HEK293T (cell line): ENCODE measurements at places on chromosomes 6 and 20.

DNA sequence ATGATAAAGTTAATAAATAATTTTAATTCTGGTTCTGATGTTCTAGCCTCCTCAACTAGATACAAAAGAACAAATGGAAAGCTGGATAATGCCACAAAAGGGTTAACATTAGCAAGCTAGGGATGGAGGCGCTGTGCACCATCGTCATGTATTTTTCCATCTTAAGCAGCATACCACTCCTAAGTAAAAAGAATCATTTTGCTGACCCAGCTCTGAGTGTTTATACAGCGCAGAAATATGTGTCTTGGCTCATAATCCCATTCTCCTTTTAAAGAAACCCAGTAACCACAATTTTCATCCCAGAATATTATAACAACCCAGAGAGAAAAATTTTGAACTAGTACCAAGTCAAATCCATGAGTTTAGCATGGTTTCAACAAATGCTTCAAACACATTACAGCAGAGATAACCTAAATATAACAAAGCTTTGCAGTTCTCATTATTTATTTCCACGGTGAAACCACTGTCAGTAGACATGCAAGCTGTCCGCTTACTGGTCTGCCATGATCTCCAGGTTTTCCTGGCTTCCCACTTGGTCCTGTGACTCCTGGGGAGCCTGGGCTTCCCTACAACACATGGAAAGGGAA, 111.1 kb downstream of the COL12A1 start:
- DNase-seq = no peak

- no peak for DNase-seq
These were observed 213.9 kb upstream of the SSTR4 start for GRCh38 chr20:22821081-22821727.

GRCh38 chr20:8798505-8798904, 270.4 kb upstream of the PLCB4 start:
- no peak for DNase-seq

DNA sequence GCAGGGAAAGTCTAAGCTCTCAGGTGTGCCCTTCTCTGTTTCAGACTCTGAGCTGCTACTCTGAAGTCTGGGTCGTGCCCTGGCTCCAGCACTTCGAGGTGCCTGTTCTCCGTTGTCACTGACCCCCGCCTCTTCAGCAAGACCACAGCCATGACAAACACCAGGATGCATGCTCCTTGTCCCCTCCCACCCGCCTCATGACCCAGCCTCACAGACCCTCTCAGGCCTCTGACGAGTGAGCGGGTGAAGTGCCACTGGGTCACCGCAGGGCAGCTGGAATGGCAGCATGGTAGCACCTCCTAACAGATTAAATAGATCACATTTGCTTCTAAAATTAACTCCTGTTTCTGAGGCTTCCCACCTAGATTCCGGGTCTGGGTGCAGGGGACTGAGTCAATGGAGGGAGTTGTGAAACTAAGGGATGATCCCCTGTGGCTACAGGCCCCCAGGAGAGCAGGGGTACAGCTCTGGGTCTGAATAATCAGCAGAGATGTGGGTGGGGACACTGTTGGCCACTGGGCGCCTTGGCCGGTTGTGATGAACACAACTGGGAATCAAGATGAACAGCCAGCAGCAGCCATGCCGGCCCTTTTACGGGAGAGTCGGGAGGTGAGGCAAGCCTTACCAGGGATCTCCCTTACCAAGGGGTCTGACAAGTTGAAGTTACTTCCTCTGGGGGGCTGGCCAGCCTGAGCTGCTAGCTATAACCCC, 10.7 kb downstream of the CST7 start:
- no peak for DNase-seq

- no peak for DNase-seq
These were observed 38.1 kb upstream of the HLA-E start for GRCh38 chr6:30450909-30451841.

- DNase-seq = peak; percentile 84
These were observed 23.2 kb downstream of the ADAT2 start for GRCh38 chr6:143427109-143427817.

- no peak for DNase-seq
These were observed 6.4 kb downstream of the HLA-DQB1 start for GRCh38 chr6:32659856-32660595.

DNA sequence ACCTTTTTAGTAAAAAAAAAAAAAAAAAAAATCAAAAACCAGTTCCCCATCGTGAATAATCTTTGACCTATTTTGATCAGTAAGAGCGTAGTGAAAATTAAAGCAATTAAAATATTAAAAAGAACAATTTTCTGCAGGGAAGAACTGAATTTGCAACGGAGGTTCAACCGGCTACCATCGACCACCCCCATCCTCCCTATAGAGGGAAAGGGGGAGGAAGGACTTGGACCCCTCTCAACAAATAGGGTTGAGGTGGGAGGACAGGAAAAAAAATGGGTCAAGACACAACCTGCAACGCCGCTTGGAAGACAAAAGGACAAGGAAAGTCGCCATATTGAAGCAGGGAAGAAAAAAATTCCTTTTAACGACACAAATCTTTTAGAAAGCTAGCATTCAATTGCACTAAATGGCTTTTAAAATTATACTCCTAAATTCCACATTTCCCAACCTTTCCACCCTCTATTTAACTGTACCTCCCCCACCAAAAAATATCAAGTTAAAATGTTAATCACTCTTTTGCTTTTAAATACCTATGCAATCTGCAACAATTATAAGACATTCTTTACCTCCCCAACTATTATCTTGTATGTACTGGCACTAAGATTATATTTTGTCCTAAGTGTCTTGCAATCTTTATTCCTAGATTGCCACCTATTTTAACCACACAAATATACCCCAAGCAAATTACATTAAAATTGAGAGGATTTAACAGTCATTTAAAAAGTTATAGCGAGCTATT, 1.7 kb downstream of the PPP1R10 start:
- DNase-seq = no peak

GRCh38 chr6:37624606-37625574, 72.8 kb downstream of the MDGA1 start:
- peak; percentile 19 for DNase-seq

DNA sequence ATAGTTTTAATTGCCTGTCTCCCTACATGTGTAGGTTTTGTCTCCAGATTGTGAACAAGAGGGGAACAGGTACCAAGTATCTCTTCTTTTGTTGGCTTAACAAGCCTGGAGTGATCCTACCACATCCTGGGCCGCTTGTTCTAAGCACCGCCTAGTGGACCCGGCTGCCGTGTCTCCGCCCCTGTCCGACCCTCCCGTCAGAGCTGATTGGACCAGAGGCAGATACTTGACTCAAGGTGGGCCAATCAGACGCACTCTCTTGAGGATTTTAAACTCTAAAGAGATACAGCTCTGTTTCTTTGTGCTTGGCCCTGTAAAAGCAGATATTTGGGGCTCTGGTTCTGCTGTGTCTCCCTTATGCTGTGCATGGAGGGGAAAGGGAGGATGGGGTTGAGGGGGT, 68.2 kb downstream of the PRDM1 start:
- no peak for DNase-seq

DNA sequence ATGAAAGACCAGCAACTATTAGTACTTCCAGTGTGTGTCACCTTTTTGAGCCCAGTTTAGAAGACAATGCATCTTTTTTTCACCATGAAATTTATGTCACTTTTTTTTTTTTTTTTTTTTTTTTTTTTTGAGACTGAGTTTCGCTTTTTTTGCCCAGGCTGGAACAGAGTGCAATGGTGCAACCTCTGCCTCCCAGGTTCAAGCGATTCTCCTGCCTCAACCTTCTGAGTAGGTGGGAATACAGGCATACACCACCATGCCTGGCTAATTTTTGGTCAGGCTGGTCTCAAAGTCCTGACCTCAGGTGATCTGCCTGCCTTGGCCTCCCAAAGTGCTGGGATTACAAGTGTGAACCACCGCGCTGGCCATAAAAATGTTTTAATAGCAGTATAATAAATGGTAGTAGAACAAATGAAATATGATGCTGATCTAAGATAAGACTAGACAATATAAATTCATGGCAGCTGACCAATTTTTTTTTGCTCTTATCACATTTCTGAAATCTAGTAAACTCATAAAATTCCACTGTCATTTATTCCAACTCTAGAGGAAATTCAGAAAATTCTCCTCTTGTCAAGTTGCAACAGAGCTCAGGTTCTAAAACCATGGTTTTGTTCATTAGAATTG, 21.3 kb downstream of the NHSL1 start:
- no peak for DNase-seq

- DNase-seq = no peak
These were observed 19.8 kb downstream of the LAMA4 start for GRCh38 chr6:112234601-112235000.

- DNase-seq = no peak
These were observed 42.8 kb upstream of the SLC23A2 start for GRCh38 chr20:5044075-5044620.

GRCh38 chr6:99521633-99522151, 6.5 kb upstream of the USP45 start:
- DNase-seq = no peak

- DNase-seq = no peak
These were observed 98.5 kb downstream of the INSM1 start for GRCh38 chr20:20466341-20466879.

- DNase-seq = no peak
These were observed 41.3 kb downstream of the CDH26 start for GRCh38 chr20:59999502-59999901.

GRCh38 chr6:44284121-44284520, 13.9 kb downstream of the TMEM151B start:
- DNase-seq = no peak

DNA sequence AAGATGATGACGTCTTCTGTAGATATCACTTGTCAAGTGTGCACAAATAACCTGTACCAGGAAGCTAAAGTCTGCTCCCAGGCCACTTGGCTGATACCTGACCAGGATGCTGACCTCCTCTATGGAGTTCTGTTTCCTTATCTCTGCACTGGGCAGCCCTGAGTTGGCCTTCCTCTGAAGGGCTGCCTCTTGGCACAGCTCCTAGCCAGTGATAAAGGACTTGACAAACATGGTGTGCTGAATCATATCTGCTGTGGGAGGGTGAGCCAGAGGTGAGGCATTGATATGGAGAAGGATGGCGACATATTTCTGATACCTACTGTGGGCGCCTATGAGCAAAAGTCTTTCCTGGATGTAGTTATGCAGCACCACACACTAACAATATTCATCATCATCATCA, 32.8 kb upstream of the FOXA2 start:
- no peak for DNase-seq

GRCh38 chr6:75505424-75505823, 11.8 kb upstream of the FILIP1 start:
- DNase-seq = no peak

GRCh38 chr20:23519556-23519955, 28.6 kb downstream of the CST8 start:
- DNase-seq = no peak

- DNase-seq = no peak
These were observed 263.0 kb downstream of the PAX1 start for GRCh38 chr20:21968486-21968885.

DNA sequence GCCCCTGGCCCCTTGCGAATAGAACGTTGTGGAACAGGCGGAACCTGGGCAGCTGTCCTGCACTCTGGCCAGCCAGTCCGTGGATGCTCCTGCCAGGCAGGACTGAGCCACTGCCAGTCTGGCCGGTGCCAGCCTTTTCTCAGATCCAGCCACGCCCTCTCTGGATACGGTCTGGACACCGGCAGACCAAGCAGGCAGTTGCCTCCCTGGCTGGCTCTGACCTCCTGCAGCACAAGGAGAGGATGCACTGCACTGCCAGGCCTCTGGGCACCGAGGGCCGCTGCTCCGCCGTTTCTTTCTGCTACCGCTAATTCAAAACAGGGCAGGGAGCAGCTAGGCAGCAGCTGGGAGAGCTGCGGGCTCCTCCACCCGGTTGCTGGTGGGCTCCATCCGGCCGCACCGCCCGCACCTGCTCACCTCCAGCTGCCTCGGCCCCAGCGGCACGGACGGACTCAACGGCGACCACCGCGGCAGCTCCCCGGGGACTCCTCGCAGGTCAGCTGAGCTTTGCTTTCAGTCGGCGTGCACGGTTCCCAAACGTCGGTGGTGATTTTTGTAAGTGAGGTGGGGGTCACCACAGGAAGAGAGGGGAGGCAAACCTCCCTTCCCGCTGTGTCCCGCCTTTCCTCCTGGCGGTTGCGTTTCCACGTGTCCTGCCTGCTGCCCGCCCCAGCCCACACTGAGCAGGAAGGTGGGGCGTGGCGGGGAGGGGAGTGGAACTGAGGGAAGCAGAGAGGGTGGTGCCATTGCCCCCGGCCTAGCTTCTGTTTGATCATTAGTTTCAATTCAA, 30.3 kb upstream of the AFDN start:
- DNase-seq = no peak

GRCh38 chr6:44824567-44824966, 437.1 kb downstream of the CDC5L start:
- DNase-seq = no peak

DNA sequence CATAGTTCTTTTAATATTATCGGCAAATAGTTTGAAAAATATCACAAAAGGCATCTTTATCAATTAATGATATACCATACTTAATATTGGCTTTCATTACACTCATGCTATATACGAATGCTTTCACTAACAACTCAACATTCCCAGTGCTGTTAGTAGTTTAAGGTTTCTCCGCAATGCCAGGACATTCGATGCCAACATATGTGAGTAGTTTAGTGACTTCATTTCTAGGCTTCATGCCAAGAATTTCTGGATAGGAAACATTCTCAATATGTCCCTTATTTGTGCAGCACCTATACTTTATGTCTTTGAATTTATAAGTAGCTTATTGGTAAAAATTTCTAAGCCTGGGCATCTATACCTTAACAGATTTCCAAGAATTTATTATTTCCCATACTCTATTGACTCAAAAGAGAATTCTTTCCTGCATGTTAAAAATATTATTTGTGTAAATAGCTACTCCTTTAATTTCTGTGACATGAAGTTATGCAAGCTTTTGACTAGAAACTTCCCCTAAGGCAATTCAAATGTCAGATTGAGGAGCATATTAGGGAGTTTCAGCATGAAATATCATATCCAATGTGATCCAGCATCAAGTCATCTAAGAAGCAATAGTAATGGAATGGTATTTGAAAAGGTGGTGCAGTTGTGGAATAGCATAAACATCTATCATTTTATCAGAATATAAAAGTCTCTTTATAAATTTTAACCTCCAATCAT, 236.0 kb upstream of the STXBP5 start:
- no peak for DNase-seq

DNA sequence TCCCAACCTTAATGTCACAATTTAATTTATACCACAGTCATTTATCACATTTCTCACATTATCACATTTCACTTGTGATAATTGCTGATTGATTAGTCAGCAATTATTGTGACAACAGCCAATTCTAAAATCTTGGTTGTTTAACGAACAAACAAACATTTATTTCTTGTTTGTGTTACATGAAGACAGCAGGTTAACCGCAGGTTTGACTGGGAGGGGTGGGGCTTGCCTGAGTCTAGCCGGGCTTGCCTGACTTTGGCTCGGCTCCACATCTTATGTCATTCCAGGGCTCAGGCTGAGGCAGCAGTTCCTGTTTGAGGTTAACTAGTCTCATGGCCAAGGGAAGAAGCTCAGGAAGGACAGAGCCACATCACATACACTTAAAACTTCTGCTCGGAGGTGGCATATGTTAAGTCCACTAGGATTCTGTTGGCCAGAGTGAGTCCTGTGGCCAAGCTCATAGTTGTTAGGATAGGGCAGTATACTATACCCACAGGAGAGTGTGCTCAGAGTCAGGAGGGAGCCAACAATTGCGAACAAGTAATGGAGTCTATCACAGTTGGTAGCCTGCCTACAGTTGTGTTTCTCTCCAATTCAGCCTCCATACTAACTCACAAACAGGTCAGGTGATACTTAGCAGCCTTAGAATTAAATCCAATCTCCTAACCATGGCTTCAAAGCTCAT, 90.0 kb upstream of the IFNGR1 start:
- DNase-seq = peak; percentile 54

GRCh38 chr6:107121266-107121665, 6.0 kb upstream of the BEND3 start:
- DNase-seq = no peak
